ENCODE measurements at places on chromosomes 11 and 22.

DNA sequence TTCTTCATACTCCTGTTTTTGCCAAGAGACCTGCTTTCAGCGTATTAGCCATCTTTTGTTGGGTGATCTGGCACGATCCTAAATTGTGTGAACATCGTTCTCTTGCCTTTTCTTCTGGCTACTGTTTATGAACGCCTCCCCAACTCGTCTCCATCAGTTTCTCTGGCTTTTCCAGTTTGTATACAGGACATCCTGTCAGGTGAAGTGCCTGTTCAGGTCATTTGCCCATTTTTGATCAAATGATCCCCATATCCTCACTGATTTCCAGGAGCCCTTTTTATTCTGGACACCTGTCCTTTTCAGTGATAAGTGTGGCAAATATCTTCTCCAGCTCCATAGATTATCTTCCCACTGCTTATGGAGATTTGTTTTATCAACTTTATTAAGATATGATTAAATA, 22.5 kb upstream of the SYT8 start:
- DNase-seq, result no peak

DNA sequence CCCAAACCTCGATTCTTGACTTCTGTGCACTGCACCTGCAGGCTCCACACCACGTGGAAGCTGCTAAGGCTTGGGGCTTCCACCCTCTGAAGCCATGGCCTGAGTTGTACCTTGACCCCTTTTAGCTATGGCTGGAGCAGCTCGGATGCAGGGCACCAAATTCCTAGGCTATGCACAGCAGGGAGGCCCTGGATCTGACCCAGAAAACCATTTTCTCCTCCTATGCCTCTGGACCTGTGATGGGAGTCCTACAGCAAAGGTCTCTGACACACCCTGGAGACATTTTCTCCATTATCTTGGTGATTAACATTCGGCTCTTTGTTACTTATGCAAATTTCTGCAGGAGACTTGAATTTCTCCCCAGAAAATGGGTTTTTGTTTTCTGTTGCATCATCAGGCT, 309.2 kb upstream of the DDI1 start:
- no peak for DNase-seq

- no peak for DNase-seq
These were observed 16.0 kb upstream of the TUB start for GRCh38 chr11:8065031-8065430.

DNA sequence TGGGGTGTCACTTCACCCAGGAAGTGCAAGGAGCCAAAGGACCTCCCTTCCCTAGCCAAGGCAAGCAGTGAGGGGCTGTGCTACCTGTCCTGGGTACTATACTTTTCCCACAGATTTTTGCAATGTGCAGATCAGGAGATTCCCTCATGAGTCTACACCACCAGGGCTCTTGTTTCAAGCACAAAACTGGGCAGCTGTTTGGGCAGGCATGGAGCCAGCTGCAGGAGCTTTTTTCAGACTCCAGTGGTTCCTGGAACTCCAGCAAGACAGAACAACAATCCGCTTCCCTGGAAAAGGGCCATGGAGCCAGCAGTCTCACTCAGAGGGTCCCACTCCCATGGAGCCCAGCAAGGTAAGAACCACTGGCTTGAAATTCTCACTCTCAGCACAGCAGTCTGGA, 1649.6 kb downstream of the LRRC4C start:
- DNase-seq, result no peak
